ENCODE measurements at places on chromosomes 3 and 15.
A peak's percentile ranks its signal among the peaks of the same experiment; 100 is the strongest.

- no peak for DNase-seq
Measured at GRCh38 chr3:172132159-172132586, 92.8 kb downstream of the FNDC3B start.

DNA sequence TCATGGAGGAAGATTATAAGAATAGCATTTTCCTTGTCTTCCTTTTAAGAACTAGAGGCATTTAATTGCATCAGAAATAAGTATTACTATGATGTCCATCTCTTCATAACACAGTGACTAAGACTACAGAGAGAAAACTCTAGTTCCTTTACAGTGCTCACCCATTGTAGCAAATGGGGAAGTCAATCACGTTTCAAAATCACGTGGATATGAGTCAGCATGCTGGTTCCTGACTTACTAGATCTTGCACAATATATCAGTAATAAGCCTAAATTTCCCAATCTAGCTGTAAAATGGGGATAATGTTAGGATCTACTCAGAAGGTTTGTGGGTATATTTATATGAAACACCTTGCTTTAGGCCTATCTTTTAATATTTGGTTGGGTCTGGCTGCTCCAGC lies 254.8 kb upstream of the EOMES start:
- peak; percentile 4 for DNase-seq

- no peak for DNase-seq
Measured at GRCh38 chr15:76065245-76065644, 5.5 kb downstream of the TMEM266 start.

DNA sequence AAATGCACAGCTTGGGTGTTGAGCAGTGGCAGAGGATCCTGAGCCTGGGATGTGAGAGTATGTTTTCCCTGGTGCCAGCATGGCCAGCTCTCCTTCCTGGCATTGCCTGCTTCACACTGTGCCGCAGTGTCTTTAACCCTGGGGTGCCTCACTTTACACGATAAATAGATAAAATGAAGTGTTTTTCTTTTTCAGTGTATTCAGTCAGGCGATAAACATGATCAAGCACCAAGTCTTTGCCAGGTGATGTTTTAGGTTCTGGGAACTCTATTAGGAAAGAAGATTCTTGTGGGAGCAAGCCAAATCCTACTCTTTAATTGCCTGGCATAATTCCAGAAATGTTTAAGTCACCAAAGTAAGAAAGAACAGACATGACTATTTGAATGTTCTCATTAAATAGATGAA lies 14.0 kb downstream of the ABHD6 start:
- DNase-seq, result no peak
